ENCODE measurements at places on chromosomes 5 and 9.

- peak; percentile 20 for DNase-seq
Measured at GRCh38 chr5:20572614-20573013, 584.6 kb upstream of the CDH18 start.

GRCh38 chr9:116450378-116451139, 236.5 kb upstream of the TRIM32 start:
- DNase-seq: peak; percentile 52

GRCh38 chr9:137881591-137882505, 4.3 kb downstream of the CACNA1B start:
- no peak for DNase-seq

- DNase-seq: no peak
Measured at GRCh38 chr5:80239680-80240367, 16.0 kb downstream of the SERINC5 start.

GRCh38 chr5:142881076-142881783, 111.1 kb downstream of the ARHGAP26 start:
- peak; percentile 85 for DNase-seq

- peak; percentile 65 for DNase-seq
Measured at GRCh38 chr5:132826424-132827082, 3.9 kb downstream of the SHROOM1 start.

DNA sequence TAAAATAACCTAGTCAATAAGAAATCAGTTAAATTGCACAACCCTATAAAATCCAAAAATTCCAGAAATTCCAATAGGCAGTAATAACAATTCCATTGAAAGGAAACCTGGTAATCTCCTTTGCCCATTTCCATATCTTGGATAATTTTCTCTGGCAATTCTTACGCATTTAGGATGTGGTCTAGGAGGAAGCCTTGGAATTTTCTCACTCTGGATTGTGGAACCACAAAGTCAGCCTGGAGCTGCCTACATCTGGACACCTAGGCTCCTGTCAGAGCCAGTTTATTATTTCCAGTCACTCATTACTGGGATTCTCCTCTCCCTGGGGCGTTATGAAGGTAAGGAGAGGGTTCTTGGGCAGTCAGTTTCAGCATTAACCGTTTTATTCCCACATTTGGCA, 40.3 kb upstream of the GNE start:
- peak; percentile 36 for DNase-seq

- no peak for DNase-seq
Measured at GRCh38 chr5:57780306-57780960, 297.8 kb upstream of the ACTBL2 start.

GRCh38 chr9:113990975-113991471, 87.1 kb downstream of the AMBP start:
- DNase-seq: no peak

DNA sequence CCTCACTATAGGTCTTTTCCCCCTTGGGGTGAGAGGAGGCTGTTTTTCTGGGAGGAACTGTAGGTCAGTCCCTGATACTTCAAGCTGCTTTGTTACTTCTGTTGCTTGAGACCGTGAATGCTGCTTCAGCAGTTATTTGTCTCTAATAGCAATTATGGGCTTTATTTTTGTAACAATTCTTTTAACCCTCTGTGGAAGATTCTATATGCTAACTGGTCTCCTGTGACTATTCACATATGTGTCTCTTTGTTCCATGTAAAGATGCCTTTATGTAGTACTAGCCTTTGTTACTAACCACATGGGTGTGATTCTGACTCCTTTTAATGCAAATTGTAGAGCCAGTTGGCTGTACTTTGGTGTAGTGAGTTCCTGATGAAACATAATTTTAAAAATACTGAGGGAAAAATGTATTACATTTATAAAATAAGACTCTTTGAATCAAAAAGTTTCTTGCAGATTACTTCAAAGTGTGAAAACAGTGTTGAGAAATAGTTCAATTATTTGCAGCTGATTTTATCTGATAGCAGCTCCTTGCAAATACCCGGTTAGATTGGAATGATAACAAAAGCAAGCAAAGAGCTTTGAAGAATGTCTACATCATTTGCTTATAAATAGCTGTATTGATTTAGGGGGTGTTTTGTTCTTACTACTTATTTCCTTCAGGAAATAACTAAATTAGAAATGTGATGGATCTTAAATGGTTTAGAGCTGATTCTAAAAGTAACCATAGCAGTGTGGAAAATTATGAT, 46.6 kb downstream of the ANGPTL2 start:
- no peak for DNase-seq

GRCh38 chr9:91768507-91768906, 181.5 kb downstream of the ROR2 start:
- no peak for DNase-seq

DNA sequence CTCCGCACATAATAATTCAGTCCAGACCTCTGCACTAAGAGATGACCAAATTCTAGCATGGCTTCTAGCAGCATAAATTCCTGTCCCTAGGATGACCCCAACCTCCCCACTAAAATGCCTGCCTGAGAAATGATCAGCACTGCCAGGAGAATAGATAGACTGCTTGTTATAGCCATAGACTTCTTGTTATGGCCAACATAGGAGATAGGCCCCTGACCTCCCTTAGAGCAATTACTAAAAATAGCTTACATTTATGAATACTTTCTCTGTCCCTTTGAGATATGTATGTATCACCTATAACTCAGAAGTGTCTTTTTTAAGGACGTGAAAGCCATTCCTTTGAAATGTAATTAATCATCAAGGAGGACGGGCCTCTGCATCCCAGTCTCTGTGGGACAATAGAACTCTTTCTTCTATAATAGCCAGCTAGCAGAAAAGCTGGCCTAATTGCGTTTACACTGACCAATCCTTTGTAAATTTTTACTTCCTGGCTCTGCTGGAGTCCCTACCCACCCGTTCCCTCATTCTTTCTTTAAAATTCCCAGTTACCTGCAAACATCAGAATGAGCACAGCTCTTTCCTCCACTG, 1002.7 kb downstream of the CDH18 start:
- no peak for DNase-seq

DNA sequence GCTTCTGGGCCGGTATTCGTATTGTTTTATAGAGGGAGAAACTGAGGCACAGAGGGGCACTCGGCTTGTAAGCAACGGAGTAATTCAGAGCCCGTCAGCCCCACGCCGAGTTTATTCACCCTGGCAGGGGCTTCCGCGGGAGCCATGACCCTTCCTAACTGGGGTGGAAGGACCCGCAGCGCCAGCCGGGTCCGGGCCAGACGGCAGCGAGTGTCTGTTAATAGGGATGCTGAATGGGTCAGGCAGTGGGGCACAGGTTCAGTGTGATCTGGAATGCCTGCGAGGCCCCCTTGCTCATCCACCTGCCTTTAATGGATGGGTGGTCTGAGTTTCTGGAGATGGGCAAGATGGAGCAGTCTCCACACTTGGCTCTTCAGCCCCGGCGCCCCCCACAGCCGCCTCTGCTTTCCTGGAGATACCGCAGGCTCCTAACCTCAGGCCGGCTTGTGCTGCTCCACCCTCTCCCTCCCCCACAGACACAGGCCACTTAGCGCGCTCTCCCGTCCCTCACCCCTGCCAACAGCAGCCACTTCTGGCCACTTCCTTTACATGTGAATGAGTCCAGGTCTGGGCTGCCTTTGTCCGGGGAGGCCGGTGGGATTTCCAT, 147.1 kb downstream of the ERCC6L2 start:
- no peak for DNase-seq

- DNase-seq: peak; percentile 57
Measured at GRCh38 chr5:78799266-78800017, 150.9 kb upstream of the LHFPL2 start.

DNA sequence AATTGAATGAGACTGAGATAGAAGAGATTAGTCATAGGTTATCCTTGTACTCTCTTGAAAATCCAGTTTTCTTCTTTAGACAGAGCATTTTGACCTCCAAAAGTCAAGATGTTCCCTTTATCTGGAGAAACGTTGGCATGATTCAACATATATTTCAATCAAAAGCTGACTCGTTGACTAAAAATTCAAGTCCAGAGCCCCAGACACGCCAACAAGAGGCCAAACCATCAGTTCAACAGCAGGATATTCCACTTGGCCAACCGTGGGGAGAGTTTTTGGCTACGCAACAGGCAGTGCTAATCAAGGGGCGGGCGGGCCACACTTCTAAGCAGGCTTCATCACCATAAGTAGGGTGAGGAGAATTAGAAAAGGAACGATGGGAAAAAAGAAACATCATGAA, 119.1 kb downstream of the SLIT3 start:
- no peak for DNase-seq

GRCh38 chr9:100170085-100170484, 71.0 kb downstream of the INVS start:
- DNase-seq: peak; percentile 11

- DNase-seq: no peak
Measured at GRCh38 chr9:110808599-110808980, 140.0 kb downstream of the MUSK start.

- peak; percentile 57 for DNase-seq
Measured at GRCh38 chr9:100222674-100223073, 123.6 kb downstream of the INVS start.

DNA sequence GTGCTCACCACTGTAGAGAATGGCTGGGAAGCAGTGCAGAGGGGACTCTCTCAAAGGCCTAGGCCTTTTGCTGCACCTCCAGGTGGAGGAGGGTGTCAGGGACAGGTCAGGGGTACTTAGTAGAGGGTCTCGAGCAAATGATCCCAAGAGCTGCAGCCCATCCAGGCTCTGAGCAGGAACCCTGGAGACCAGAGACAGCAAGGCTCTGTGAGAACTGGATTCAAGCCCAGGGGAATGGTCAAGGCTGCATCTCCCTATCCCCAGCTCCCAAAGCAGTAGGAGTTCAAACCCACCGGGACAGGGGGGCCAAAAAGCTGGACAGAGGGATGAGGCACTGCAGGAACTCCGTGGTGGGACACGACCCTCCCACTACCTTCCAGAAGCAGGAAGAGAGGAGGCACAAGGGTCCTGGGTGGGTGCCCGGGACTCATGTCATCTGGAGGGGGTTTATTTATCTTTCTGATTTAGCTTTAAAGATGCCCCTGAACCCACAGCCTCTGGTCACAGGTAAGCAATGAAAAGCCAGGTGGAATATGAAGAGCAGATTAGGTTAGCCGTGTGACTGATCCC, 124.8 kb downstream of the MVB12B start:
- no peak for DNase-seq

DNA sequence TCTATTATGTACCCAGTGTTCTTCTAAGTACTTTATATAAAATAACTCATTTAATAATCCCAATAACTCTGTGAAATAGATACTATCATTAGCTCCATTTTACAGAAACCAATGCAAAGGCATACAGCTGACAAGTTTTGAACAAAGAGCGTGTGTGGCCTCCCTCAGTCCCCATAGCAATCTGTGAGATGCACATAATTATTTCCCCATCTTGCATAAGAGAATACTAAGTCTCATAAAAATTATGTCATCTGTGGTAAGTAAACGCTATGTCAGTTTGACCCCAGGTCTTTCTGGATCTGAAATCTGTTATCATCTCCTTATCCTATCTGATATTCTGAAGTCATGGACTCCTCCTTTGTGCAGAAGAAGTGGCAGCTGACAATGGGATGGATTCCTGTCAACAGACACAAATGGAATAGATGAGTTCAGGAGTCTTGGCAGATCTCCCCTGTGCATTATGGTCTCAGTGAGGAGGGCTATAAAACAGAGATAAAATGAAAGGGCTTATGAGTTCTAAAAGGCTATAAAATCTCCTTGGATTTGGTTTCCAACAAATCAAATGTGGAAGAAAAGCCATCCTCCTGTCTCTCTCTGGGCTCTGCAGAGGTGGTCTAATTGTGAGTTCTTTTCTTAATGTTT, 162.5 kb upstream of the TLE4 start:
- no peak for DNase-seq

GRCh38 chr5:133783481-133783880, 171.1 kb upstream of the FSTL4 start:
- DNase-seq: no peak

GRCh38 chr5:317086-317811, 4.3 kb upstream of the AHRR start:
- peak; percentile 81 for DNase-seq

DNA sequence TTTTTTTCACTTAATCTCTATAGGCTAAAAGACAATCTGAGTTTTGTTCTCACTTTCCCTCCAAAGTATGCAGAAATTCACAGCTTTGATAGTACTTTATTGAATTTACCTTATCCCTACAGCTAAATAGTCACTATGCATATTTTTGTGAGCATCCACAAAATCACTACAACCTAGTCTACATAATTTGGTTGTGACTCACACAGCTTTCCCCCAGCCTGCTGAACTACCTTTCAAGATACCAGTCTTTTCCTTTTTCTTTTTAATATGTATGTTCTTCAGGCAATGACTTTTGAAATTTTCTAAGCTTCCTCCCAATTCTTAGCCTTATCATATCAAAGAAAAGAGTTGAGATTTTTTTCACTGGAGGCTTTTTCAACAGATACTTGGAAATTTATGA, 347.3 kb upstream of the CDH6 start:
- no peak for DNase-seq

GRCh38 chr5:12214267-12215015, 310.2 kb upstream of the CTNND2 start:
- DNase-seq: no peak

DNA sequence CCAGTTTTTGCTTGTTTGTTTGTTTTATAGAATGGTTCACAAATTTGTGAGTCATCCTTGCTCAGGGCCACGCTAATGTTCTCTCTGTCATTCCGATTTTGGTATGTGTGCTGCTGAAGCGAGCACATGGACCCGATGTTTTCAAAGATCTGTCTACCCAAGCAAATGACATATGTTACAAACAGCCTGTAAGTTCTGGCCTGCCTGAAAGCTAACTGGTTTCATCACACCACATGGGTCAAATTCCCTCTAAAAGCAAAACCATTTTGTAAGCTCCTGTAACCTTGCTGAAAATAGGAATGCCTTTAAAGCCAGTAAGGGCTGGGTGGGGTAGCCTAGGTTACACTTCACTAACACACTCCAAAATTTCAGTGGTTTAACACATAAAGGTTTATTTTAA, 25.4 kb downstream of the DMRT3 start:
- DNase-seq: no peak

DNA sequence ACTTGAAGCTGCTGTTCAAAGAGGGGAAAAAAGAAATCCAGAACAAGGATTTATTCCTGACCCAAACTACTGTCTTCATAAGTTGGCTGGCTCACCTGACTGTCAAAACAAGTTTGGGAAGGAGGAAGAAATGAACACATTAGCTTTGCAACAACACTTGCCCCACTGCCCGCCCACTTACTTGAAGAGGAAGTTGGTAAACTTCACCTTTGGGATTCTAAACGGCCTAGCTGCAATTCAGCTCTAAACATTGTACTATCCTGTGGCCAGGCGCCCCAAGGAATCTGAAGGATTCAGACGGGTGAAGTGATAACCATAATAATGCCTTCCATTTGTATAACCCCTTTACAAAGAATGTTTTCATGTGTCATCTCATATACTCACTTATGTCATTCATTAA, 199.4 kb downstream of the ARRDC3 start:
- DNase-seq: no peak

GRCh38 chr9:87587356-87587745, 89.7 kb downstream of the DAPK1 start:
- no peak for DNase-seq

- DNase-seq: peak; percentile 70
Measured at GRCh38 chr5:22372376-22372775, 480.8 kb downstream of the CDH12 start.

DNA sequence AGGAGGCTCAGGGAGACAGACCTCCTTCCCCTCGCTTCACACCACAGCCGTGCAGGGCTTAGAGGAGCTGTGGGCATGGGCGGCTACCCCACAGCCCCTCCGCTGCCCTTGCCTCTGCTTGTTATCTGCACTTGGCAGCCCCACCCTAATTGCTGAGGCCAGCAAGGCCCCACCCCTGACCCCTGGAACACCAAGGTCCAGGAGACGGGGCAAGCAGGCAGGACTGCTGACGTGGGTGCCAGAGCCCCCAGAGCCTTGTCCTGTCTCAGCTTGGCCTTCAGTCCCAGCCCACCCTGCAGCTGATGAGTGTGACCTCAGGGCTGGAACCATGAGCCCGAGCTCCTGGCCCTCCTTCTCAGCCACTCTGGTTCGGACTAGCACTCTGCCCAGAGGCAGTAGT, 29.1 kb upstream of the NEURL1B start:
- DNase-seq: no peak

All from mesenchymal stem cell (in vitro differentiated cells and primary cell).